Stimulated activated CD4-positive, alpha-beta T cell treated with anti-CD3 and anti-CD28 coated beads, Interleukin-12 subunit alpha, Interleukin-12 subunit beta, amount 100 ng/mL, for 4 hours (primary cell): ENCODE measurements at places on chromosomes 2 and 18.

- no peak for DNase-seq
Measured at GRCh38 chr2:176151442-176152287, at the start of gene HOXD4. HOXD4 (plus strand) TSS chr2:176151550; CDS start chr2:176151634, 84 bp downstream.

DNA sequence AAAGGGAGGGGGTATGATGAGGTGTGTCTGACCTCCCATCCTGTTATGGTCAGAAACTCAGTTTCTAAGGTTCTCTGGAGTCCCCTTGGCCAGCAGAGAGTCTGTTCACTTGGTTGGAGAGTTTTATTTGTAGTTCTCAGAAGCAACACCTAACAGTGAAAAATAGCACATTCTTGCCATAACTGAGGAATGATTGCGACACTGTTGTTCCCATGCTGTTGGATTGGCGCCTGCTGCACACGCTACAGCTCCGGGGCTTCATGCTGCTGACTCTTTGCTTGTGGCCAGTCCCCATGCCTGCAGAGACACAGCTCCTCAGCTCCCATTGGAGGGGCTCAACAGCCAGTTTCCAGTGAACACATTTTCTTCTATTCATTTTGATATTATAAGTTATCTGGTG, 42.1 kb downstream of the TPGS2 start:
- DNase-seq, result no peak

DNA sequence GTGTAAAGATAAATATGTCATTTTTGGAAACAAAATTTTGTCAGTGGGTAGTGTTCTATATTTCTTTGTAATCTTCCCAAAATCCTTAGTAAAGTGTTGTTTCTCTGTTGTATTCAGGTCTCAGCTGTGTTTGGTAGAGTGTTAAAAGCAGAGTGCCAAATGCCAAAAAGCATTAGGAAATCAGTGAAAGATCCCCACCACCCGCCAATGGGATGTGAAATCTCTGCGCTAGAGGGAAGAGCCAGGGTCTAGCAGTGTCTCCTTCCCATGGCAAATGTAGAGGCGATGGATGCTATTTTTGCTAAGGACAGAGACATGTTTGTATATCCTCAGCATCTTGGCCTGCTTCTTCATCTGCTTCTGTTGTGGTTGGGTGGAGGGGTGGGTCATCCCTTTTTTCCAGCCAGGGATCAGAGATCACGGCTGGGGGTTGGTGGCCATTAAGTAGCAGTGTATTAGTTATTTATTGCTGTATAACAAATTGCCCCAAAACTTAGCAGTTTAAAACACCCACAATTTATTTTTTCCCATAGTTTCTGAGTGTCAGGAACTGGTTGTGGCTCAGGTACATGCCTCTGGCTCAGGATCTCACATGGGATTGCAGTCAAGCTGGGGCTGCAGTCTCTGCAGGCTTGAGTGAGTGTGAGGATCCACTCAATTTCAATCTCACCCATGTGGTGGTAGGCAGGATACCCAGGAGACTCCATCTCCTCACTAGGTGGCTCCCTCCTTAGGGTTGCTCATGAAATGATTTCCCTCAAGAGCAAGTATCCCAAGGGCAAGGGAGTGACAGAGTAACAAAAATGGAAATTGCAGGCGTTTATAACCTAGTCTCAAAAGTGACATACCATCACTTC, 211.9 kb downstream of the MYCN start:
- DNase-seq, result no peak

- DNase-seq, result no peak
Measured at GRCh38 chr2:234071664-234072063, 21.2 kb downstream of the SPP2 start.

DNA sequence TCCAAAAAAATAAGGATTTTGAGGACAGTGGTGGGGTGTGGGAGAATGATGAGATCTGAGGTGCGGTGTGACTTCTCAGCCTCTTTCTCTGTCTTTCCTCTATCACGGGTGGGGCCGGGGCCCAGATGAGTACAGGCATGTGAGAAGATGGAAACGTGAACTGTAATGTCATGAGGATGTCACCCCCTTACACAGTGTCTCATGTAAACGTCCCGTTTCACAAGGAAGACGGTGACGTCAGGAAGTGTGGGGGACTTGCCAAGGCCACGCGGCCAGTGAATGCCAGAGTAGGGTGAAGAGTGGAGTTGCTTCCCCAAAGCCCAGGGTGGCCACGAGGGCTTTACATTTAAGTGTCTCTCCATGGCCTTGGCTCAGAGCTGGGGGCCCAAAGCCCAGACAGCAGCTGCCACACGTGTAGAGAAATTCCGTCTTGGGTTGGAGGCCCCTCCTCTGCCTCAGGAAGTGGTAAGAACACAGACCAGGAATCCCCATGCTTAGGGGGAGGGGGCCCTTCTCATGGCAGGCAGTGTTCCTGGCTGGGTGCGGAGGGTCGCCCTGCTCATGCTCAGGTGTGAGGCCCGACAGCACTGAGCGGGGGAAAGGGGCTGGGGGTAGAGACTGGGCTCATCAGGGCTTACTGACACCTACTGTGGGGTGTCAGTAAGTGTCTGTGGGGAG, 80.9 kb upstream of the SMAD7 start:
- peak; percentile 24 for DNase-seq

DNA sequence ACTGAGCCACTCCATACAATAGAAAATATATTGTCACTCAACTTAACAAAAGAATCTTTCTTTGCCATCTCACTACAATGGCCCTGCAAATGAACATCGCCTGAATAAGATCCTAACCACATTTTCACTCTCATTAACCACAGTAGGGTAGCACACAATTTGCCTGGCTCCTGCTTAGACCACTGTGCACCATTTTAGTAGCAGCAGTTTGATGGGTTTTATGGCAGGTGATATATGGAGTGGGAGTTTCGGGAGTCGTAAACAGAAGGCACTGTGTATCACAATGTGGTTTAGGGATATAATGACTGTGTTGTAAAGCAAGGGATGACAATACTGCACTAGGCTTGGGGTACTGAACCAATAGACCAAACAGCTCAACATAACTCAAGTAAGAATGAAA, 617.4 kb downstream of the BCL11A start:
- DNase-seq, result no peak

GRCh38 chr2:205411558-205411957, 270.7 kb upstream of the NRP2 start:
- no peak for DNase-seq

DNA sequence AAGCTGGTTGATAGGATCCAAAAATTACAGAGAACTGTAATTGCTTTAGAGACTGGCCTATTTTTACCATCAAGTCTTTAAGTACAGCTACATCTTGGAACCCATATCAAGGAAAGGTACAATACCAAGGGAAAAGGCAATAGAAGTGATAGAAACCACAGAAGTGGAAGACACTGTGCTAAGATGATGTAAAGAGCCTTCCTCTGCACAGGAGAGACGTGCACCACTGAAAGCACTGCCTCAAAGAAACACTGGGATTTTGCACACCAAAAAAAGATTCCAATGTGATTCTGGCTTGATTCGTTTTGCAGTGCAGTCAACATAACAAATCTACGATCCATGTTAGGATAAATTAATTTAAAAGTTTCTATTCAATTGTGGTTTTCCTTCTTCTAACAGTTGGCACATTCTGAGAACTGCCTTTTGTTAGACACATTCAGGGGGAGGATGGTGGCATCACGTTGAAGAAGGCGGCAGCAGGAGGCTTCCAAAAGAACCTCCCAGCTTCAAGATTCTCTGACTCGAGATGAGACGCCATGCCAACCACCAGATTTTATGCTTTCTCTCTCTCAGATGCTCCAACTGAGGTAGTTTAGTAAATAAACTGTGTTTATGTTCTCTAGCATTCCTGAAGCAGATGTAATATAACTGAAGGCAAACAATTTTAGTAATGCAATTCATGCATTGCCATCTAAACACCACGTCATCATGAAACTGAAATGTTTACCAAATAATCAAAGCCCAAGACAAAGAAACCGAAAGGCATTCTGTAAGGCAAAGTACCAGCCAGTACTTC, 102.9 kb downstream of the BCL2 start:
- no peak for DNase-seq

DNA sequence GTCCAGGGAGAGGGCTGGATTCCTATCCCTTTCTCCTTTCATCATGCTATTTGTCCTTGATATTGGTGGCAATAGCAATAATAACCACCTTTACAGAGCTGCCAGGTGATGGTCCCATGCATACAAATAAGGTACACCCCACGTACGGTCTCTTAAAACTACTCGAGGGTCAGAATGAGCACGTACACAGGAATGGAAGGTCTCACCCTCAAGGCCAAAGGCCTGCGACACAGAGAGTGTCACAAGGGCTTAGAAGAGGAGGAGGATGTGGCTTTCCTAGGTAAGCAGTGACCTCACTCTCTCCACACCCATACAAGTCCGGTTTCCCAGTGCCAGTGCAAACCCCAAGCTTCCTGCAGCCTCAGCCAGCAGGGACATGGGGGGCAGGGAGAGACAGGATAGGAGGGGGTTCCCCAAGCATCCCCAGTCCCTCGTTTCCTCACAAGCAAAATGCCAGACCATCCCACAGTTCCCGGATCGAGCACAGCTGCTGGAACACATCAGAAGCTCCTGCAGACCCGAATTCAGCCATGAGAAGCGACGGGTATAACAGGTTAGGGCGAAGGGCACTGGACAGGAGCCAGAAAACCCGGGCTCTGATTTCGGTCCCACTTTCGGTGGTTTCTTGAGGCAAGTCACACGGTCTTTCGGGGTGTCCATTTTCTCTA, 49.2 kb downstream of the PLB1 start:
- DNase-seq, result no peak

- DNase-seq, result no peak
Measured at GRCh38 chr2:212682937-212683336, 144.3 kb upstream of the ERBB4 start.

DNA sequence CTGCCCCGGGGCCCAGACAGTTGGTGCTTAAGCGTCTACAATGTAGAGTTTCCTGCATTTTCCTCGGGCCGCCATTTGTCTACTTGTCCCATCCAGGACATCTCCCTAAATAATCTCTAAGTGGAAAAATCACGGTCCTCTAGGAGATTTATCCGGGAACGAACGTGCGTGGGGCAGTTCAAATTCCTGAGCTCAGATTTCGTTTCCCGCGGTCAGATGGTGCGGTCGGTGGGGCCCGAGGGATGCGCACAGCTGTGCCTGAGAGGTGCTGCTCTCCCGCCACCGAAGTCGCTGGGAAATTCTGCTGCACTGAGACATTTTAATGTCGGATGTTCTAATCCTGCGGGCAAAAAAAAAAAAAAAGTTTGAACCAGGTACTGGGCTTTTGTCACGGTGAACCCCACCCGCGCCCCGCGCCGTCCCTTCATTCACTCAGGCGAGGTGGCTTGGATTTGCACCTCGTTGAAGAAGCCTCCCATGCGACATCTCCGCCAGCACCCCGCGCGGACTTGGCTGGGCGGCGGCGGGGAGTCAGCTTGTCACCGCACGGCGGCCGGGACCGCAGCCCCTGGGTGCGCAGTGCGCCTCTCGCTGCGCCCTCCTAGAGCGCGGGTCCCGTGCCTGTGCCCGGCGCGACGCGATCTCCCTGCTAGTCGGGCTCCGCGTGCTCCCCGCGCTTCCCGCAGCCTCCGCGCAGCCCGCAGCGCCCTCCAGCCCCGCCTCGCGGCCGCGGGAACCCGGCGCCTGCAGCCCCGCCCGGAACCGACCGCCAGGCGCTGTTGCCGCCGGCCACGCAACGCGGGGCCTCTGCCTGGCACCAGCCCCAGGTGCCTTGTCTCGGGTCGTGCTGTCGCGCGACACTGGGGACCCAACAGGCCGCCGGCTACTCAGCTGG, 191.9 kb upstream of the TCF4 start:
- DNase-seq, result no peak

DNA sequence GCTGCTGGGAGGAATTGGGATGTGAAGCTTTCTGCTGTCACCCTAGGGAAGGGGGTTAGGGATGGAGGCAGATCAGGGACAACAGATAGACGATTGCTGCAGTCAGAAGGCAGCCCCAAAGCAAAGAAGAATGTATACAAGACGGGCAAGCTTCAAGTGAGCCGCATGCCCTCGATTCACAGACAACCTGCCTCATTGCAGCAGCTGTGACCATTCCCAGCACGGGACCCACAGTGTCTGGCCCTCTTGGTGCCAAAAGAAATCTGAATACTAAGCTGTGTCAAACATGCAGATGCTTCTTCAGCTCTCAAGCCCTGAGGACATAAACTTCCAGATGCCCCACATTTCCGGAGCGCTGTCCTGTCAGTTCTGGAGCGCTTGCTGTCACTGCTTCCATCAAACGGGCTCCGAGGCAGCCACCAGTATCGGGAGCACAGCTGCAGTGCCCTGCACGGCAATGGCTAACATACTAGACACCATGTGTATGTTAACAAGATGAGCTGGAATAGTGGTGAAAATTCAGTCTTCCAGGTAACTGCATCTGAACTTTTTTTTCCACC, 33.8 kb downstream of the PRELID3A start:
- no peak for DNase-seq

DNA sequence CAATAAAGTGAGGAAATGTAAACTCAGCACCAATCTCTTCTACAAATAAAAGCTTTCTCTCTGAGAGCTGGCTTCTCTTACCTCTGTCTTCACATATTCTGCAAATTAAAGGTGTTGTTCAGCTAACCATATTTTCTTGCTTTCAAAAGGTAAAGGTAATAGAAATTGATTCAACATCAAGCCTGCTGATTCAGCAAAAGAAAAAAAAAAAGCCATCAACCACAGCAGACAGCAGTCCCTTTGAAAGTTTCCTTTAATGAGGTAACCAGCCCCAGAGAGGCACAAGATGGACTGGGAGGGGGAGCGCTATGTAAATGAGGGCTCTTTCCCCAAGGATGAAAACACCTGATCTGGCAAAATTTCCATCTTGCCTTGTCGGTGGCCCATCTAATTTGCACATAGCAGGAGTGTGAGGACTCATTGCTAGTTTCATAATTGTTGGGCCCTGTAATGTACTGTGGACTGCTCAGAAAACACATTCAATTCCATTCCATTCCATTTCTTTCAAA, 154.9 kb upstream of the SOX11 start:
- no peak for DNase-seq

DNA sequence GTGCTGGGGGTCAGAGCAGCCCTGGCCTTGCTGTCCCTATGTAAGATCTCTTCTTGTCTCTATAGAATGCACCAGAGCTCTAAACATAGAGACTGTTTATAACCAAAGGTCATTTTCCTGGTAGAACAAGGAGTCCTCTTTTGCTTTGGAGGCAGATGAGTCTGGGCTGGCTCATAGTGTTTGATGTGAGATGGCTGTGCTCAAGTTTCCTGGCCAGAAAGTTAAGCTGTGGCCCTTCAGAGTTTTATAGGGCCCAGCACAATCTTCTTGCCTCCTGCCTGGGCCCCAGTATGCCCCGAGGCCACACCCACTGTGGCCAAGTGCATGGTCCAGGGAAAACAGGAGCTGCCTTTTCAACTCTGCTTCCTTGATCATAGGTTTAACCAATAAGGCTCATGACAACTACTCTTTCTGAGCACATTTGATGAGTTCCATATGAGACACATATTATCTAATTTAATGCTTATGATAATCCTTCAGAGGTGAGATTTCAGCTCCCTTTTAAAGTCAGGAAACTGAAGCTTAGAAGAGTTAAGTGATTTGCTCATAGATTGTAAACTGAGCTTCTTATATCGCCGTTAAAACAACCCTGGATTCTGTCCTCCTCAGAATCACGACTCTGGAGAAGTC, 66.3 kb downstream of the MYCN start:
- DNase-seq, result no peak

- no peak for DNase-seq
Measured at GRCh38 chr2:27566628-27567027, 16.2 kb upstream of the ZNF512 start.
